ENCODE measurements at places on chromosomes 7 and 10. TPM values are rescaled to one million over a fixed set of nuclear protein-coding genes. Genes with fewer than 3 reads are reported as not detected.

DNA sequence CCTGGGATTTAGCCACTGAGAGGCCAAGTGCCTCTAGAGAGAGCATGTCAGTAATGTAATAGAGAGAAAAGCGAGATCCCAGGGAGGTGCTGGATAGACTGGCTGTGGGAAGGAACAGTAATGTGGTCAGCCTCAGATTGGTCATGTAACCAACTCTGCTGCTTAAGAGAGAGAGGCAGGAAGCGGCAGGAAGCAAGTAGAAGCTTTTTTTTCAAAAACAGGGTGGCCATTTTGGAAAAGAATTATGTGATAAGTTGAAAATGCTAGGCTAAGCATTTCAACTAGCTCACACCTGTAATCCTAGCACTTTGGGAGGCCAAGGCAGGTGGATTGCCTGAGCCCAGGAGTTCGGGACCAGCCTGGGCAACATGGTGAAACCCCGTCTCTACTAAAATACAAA, 3.7 kb upstream of the PCOLCE start:
- DNase-seq, result peak; percentile 50

HSPA12A gene
- total RNA-seq, result 11.0 TPM

CRTAC1 gene
- total RNA-seq, result 17.9 TPM

KLF14 gene
- 0.86 TPM for total RNA-seq

DIP2C gene
- 2.7 TPM for total RNA-seq

- no peak for DNase-seq
Observed at GRCh38 chr10:1465993-1466764, 271.1 kb downstream of the ADARB2 start.

- DNase-seq, result no peak
Observed at GRCh38 chr10:61792921-61793320, 108.6 kb upstream of the ARID5B start.

GRCh38 chr7:76424413-76425111, at the start of gene ZP3:
TSS of gene ZP3 (plus strand) at chr7:76424950. CDS start at chr7:76424965, 15 bp downstream.
- DNase-seq, result no peak

DNA sequence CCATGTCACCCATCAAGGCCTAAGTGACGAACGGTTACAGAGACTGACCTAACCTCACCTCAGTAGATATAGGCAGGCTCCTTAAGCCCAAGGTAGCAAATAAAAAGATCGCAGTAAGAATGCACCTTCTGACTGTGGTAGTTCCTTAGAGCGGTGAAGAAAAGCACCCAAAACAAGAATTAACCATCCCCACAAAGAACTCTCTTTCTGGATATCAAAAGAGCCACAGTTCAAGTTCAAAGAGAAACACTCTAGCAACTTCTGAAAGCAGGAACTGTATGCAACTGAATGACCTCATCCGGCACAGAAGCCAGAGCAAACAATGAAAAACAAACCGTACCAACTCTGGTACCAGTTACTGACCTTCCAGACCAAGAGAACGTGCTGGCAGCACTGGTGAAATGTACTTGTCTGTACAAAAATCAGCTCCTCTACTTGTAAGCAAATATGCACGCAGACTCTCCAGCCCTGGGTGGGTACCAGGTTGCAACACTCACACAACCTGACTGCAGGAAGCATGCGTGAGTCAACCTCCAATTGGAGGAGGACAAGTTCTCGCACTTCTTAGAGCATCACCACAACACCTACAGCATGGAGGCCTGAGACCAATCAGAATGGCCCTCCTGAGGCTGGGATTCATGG, 202.7 kb downstream of the FAM107B start:
- DNase-seq, result no peak

- peak; percentile 64 for DNase-seq
Observed at GRCh38 chr7:142855756-142856564, 1.1 kb downstream of the EPHB6 start.

TMEM184A gene
- total RNA-seq, result 1.7 TPM

GRCh38 chr7:157494506-157495176, 157.8 kb downstream of the DNAJB6 start:
- no peak for DNase-seq

GRCh38 chr10:33136781-33137180, 178.8 kb upstream of the ITGB1 start:
- peak; percentile 72 for DNase-seq

SAMD9L gene
- 13.5 TPM for total RNA-seq

DNA sequence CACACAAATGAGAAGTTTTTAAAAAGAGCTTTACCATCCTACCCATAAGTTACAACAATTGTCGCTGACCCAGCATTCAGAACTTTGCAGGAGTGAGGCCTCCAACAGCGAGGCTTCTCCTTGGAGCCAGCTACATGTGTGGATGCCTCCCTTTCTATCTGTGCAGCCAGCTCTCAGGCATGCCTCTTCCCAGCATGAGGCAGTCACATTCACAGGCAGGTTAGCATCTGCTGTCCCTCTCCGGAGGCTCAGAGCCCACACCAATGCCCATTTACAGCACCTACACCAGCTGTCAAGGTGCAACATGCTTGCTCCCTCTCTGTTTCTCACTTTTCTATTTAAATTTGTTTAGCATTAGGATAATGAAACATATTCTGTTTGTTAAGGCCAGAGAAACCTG, 278.7 kb upstream of the PODXL start:
- no peak for DNase-seq

ITIH5 gene
- not detected for total RNA-seq

AGAP5 gene
- 1.8 TPM for total RNA-seq

DENND10 gene
- total RNA-seq, result 19.1 TPM

FKBP6 gene
- total RNA-seq, result under 0.01 TPM

GRCh38 chr7:41162612-41163011, 540.3 kb downstream of the INHBA start:
- peak; percentile 60 for DNase-seq

CXCL12 gene
- 2.2 TPM for total RNA-seq

GRCh38 chr10:75865413-75866299, 434.2 kb downstream of the LRMDA start:
- no peak for DNase-seq

- no peak for DNase-seq
Observed at GRCh38 chr10:47300429-47300931, 483 bp downstream of the GDF10 start.

ADAM22 gene
- 3.0 TPM for total RNA-seq

SPDYE2B gene
- total RNA-seq, result not detected

- DNase-seq, result no peak
Observed at GRCh38 chr10:74542077-74542476, 284.3 kb upstream of the KAT6B start.

- no peak for DNase-seq
Observed at GRCh38 chr10:69434169-69434568, 17.1 kb upstream of the TSPAN15 start.

EFCAB10 gene
- not detected for total RNA-seq

WIPF3 gene
- total RNA-seq, result not detected

NEUROD6 gene
- total RNA-seq, result not detected

DNA sequence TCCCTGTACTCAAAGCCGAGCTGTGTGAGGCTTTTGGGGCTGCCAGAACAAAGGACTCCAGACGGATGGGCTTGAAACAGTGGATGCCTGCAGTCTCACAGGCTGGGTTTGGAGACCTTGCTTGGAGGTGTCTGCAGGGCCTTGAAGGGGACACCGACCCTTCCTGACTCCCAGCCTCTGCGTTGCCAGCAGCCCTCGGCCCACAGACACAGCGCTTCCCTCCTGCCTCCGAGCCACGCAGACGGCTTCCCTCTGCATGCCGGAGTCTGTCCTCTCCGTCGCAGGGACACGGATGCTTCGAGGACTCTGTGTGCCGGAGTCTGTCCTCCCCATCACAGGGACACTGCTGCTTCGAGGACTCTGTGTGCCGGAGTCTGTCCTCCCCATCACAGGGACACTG, 524.7 kb downstream of the DNAJB6 start:
- DNase-seq, result no peak

UBTD1 gene
- 8.2 TPM for total RNA-seq

DNA sequence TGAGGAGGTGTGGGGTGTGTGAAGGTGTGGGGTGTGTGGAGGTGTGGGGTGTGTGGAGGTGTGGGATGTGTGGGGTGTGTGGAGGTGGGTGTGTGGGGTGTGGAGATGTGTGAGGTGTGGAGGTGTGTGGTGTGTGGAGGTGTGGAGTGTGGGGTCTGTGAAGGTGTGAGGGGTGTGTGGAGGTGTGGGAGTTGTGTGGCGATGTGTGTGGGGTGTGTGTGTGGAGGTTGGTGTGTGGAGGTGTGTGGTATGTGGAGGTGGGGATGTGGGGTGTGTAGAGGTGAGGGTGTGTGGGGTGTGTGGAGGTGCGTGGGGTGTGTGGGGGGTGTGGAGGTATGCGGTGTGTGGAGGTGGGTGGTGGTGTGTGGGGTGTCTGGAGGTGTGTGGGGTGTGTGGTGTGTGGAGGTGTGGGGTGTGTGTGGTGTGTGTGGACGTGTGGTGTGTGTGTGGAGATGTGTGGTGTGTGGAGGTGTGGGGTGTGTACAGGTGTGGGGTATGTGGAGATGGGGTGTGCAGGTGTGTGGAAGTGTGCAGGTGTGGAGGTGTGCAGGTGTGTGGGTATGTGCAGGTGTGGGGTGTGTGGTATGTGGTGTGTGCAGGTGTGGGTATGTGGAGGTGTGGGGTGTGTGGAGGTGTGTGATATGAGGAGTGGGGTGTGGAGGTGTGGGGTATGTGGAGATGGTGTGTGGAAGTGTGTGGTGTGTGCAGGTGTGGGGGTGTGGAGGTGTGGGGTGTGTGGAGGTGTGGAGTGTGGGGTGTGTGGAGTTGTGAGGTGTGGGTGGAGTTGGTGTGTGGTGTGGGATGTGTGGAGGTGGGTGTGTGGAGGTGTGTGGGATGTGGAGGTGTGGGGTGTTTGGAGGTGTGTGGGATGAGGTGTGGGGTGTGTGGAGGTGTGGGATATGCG, 34.5 kb downstream of the SPDYE17 start:
- DNase-seq, result no peak

DNA sequence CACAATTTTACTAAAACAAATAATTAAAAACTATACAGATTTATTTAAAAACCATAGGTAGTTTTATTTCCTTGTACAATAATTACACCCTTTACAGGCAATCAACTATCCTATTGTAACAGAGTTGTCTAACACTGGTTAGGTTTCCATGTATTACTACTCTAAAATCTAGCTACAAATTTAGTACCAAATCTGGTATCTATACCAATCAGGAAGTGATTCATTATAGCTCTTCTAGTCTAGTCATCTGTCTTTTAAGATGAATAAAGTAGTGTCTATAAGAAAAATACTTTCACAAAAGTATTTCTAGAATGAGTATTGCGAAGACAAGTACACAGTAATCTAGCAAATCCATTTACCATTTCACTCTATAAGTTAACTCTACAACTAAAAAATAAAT, 16.9 kb downstream of the ZNF800 start:
- DNase-seq, result no peak

DNA sequence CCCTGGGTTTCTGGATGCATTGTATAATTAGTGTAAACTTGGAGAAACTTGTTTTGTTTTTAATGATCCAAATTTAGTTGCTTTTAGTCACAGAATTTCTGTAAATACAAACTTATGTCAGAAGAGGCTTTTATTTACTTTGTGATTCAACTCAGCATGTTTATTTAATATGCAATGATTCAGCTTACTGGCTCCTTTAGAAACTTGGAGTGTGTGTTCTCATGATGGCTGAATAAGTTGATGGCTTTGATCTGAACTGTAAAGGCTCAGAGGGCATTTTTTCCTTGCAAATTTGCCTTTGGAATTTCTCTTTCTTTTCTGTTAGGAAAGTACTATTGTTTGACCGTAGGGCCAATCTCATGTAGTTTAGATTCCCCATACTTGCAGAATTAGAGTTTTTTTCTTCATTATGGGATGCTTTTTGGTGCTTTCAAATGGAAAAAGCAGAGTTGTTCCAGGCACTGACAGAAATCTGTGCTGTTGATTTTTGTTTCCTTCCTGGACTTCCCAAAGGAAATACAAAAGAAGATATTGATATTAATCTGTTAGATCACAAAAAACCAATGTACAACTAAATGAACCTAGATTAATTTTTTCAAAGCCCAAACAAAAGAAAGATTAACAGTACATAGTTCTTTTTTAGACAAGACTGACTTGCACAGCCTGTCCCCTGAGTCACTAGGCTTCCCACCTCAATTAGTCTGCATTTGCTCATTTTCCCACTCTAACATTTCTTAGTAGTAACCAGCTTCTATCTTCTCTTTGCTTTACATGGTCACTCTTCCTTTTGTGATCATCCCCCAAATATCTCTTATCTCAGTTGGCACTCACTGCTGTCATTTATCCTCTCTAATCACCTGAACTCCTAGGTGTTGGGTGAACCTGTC, 96.8 kb upstream of the AGR3 start:
- DNase-seq, result peak; percentile 32

GRCh38 chr10:25288181-25288580, 113.4 kb downstream of the GPR158 start:
- DNase-seq, result peak; percentile 6

DNA sequence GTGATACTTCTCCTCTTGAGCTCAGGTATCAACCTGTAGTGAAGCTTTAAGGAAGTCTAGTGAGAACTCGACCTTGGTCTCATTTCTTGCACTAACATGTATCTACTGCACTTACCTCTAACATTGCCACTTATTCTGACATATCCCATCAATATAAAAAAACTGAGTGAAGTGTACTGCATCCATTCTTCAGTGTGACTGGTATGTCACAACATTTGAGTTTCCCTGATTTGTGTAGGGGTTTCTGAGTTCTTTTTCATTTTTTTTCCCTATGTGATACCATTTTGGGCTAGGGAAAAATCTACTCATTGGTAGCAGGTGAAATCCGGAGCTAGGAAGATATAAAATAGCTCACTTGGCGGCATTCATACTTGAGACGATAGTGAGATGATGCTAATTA, 274.3 kb downstream of the PRKG1 start:
- no peak for DNase-seq

- DNase-seq, result no peak
Observed at GRCh38 chr7:148253629-148254028, 336.9 kb upstream of the C7orf33 start.

NAT16 gene
- total RNA-seq, result not detected

TFR2 gene
- total RNA-seq, result 2.4 TPM

TEX47 gene
- not detected for total RNA-seq

GRCh38 chr10:30534465-30535144, 94.9 kb downstream of the LYZL2 start:
- peak; percentile 53 for DNase-seq

DNA sequence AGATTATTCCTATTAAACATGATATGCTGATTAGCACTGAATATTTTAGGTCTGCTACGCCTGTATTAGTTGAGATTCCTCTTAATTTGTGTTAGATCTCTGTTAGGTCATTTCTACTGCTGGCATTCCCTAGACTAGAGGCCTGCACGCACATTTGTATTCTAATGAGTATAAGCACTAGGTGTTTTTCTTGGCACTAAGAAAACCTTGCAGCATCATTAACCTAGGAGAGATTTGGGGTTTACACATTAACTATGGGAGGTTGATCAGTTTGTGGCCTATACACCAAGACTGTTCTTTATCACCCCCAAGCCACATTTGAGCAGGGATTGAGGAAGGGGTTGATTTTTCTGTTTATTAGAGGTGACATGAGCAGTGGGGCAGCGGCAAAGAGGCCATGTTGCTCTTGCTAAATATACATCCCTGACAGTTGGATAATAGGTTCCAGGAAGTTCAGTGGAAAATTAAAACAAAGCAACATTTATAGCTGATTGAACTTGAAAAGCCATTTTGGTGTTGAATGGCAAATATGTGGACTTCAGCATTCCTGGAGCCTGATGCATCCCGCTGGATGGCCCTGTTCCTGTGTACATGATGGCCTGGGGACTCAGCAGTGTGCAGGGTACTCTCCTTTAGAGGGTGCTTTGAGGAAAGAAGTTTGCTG, 65.2 kb downstream of the GBF1 start:
- peak; percentile 62 for DNase-seq

- no peak for DNase-seq
Observed at GRCh38 chr10:112810711-112811151, 139.3 kb upstream of the TCF7L2 start.

ZNF282 gene
- total RNA-seq, result 20.0 TPM
